Mucosa of descending colon (tissue), 3 donors: ENCODE measurements at places on chromosomes 1 and 21.
A peak's percentile ranks its signal among the peaks of the same experiment; 100 is the strongest.

DNA sequence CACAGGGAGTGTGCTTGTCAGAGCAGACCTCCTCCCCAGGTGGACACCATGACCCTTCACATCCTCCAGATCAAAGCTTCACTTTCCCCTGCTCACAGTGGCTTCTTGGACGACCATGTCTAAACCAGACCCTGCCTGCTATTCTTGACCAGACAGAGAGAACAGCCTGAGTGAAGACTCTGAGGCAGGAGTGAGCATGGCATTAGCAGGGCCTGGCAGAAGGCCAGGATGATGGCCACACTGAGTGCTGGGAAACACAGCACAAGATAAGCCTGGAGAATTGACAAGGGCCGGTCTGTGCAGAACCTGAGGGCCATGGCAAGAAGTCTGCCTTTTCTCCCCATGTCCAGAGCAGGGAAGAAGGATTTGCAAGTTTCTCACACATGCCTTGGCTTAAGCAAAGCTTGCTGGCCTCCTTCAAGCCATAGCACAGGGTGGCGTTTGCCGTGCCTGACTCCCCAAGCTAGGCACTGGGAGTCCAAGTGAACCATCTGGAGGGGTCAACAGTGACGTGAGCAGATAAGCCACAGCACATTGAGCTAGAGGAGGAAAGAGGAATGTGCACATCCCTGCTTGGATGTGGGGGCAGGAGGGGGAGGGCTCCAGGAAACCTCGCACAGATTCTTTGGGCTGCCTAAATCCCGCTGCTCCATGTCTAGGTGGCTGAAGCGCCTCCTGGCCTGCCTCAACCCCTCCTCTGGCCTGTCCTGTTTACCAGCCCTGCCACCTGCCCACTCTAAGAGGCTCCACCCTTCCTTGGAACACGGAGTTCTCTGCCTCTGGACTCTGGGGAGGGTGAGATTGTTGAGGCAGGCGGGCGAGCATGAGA, 87.1 kb downstream of the CD58 start:
- peak; percentile 76 for DNase-seq

DNA sequence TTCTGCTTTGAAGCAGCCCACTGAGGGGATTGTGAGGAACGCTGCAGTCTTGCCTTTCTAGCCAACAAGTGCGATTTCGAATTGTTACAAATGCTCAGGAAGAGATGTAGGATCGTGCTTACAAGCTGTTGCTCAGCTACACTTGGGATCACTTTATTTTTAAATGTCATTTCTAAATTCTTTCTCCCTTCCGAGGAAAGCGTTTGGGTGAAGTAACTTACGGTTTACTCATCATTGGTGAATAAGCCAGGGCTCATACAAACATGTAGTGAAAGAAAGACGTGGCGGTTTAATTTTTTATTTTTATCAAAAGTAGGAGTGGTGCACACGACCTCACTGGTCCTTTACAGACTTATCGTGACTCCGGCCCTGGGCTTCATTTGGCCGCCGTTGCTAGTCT, 386.6 kb downstream of the KIF26B start:
- DNase-seq = no peak

GRCh38 chr1:200659269-200659668, 10.4 kb downstream of the DDX59 start:
- no peak for DNase-seq

GRCh38 chr1:235045034-235045690, 83.5 kb downstream of the TOMM20 start:
- no peak for DNase-seq

- DNase-seq = no peak
Observed at GRCh38 chr1:76868154-76868882, 1.0 kb downstream of the ST6GALNAC5 start.

DNA sequence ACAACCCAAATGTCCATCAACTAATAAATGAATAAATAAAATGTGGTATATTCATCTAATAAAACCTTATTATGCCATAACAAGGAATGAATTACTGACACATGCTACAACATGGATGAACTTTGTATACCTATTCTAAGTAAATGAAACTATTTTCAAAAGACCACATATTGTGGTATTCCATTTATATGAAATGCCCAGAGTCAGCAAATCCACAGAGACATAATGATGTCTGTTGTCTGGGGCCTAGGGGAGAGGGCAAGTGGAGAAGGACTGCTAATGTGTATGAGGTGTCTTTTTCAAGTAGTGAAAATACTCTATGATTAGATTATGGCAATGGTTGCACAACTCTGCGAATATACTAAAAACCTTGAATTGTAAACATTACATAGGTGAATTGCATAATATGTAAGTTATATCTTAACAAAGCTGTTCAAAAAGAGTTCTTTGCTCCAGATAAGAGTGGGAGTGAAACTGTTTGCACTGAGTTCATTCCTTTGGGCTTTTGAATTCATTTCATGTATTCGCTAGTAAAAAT, 464.2 kb downstream of the NUF2 start:
- no peak for DNase-seq

DNA sequence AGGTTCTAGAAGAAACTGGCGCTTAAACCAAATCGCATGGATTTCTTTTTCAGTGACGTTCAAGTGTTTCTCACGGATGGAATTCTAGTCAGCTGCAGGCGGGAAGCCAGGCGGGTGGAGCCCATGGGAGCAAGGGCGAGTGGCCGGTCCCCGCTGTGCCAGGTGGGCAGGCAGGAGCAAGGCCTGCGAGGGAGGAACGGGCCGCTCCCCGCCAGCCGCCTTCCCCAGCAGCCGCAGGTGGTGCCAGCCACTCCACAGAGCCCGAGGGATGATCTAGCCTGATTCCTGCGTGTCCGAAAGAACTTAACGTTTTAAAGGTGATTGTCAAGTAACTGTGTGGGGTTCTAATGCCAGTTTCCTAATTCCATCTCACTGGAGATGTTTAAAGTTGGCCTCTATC, 9.1 kb downstream of the PEX10 start:
- no peak for DNase-seq

GRCh38 chr1:75908717-75909152, 23.5 kb downstream of the ASB17 start:
- DNase-seq = no peak

GRCh38 chr1:201528631-201529252, 10.2 kb upstream of the NAV1 start:
- DNase-seq = no peak

- DNase-seq = no peak
Observed at GRCh38 chr1:183379951-183380350, 38.2 kb downstream of the NMNAT2 start.

DNA sequence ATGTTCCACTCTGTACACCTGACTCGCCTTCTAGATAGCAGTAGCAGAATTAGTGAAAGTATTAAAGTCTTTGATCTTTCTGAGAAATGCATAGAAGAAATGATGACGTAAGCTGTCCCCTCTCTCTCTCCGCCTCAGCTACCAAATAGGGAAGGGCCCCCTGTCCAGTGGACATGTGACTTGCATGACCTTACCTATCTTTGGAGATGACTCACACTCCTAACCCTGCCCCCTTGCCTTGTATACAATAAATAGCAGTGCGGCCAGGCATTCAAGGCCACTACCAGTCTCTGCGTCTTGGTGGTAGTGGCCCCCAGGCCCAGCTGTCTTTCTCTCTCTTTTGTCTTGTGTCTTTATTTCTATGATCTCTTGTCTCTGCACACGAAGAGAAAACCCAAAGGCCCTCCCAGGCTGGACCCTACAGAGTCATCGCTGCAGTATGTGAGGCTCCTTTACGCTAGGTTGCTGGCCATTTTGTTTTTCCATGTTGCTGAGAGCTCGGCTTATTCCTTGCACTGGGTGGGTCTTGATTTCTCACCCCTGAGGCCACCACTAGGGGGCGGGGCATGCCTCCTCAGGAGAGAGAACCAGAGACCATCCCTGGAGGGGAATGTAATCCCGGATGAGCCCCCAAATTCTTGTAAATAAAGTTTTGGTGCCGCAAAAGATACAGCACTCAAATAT, 16.0 kb upstream of the ZBTB8B start:
- DNase-seq = no peak

DNA sequence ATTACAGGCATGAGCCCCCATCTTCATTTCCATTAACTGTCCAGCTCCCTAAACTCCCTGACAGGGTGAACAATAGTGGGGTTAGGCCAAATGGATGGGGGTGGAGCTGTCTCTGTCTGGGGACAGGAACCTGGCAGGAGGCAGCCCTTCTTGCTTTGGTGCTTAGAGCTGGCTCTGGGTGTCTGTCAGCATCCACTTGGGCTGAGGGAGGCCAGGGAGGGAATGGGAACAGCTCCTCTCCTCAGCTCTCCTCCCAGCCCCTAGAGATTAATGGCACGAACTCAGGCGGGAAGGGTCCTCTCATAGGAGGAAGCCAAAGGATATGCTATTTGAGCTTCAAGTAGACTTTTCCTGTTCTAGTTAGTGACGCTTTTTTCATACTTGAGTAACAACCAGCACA, 11.1 kb upstream of the ETV3L start:
- DNase-seq = no peak

GRCh38 chr1:159318784-159319551, 16.8 kb downstream of the FCER1A start:
- DNase-seq = no peak

GRCh38 chr1:12572522-12572921, 45.5 kb downstream of the DHRS3 start:
- DNase-seq = no peak

- DNase-seq = no peak
Observed at GRCh38 chr1:115252585-115252984, 85.5 kb downstream of the NGF start.

DNA sequence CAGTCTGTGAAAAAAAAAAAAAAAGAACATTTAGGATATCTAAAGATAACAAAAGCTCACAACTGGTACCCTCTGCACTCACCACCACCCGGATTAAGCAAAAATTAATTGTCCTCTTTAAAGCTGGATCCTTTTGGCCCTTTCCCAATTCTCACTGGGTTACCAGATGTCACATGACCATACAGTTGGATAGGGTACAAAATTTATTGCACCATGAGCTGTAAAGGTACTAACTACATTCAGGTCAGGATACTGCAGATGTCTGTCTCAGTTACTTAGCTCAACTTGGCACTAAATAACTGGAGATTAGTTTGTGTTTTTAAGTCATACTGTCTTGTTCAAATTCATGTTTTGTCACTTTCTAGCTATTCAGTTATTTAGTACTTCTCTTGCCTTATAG, 96.3 kb downstream of the GPATCH2 start:
- no peak for DNase-seq

DNA sequence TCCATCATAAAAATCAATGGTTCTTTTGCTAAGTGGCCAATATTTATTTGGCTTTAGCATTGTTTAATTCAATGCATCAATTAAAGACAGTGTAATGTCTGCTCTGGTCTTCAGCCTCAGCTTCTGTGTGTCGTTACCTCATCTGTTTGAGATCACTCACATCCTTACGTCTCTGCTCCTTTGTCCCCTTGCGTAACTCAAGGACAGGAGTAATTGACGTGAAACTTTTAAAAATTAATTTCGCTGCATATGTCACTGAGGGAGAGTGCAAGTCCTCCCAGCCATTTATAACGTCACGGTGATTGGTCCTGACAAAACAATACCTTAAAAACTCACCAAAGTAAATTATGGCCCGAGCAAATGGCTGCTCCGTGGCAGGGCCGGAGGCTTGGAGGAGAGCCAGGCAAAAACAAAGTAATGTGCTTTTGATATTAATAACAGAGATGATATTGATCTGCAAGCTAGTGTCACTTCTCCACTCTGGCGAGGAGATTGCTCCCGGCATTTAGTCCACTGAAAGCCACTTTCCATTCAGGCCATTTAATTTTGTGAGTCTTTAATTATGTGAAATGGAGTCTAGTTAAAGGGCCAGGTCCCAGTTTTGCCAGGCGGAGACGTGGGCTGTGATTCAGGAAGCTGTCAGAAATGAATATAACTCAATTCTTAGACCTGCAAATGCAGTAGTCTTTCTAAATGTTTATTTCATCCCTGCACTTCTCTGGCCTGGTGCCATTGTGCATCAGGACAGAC, 150.9 kb upstream of the POU3F1 start:
- DNase-seq = no peak

- DNase-seq = peak; percentile 3
Observed at GRCh38 chr1:43622901-43623780, 26.8 kb upstream of the KDM4A start.

DNA sequence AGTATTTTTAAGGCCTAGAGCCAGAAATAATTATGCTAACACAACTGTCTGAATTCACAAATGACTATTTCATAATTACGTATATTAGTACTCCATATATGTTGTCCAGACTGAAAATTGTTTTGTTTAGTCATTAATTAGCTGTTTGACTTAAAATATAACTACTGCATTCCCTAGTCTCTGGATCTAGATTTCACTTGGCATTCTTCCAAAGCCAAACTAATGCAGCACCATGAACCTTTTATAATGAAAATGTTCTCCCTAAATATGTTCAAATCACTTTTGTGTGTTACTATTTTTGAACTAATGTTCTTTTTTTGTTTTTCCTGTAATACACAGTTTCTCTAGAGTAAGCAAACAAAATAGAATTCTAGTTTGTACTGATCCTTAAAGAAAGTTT, 46.1 kb downstream of the CAMTA1 start:
- DNase-seq = no peak
